ENCODE measurements at places on chromosomes 2 and 18.

DNA sequence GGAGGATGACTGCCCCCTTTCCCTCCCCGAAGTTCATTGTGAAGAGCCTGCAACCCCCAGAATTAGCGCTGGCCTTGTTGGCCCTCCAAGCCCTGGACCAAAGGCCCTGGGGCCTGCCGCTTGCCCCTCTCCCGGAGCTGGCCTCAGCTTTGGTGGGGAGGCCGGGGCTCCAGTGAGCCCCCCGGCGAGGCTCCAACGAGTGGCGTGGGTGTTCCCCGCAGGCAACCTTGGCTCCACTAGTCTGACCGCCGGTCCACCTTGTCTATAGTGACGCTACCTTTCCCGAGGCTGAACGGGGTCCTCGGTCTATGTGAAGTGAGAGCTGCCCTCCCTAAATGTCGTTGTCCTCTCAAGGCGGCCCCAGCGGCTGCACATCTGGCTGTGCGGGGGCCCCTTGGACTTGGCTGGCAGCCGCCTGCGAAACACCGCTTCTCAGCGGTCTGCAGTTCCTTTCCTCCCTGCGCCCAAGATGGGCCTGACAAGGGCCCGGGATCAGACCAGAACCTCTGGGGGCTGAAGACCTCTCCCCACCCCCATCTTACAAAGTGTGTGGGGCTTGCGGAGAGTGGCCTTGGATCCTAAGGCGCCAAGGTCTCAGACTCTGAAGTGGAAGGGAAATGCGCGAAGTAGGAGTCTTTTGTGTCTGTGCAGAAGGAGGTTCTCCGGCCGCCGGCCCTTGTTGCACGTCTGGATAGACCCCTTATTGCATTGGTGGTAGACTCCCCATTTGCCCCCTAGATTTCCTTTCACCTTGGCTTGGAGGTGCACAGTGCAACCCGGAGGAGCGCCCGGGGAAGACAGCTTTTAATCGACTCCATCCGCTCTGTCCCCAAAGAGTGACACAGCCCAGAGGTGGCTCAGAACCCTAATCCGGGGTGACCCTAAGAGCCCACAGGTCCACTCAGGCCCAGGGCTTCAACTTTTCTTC lies 3.9 kb upstream of the HOXD10 start:
- no peak for DNase-seq

GRCh38 chr2:57313678-57314077 lies 732.9 kb upstream of the VRK2 start:
- no peak for DNase-seq

- DNase-seq = peak; percentile 69
Observed at GRCh38 chr2:68714866-68715265, 19.7 kb upstream of the ARHGAP25 start.

GRCh38 chr2:181364492-181365170 lies 92.6 kb upstream of the ITGA4 start:
- DNase-seq = no peak

GRCh38 chr2:12083713-12084419 lies 337.4 kb downstream of the LPIN1 start:
- no peak for DNase-seq

DNA sequence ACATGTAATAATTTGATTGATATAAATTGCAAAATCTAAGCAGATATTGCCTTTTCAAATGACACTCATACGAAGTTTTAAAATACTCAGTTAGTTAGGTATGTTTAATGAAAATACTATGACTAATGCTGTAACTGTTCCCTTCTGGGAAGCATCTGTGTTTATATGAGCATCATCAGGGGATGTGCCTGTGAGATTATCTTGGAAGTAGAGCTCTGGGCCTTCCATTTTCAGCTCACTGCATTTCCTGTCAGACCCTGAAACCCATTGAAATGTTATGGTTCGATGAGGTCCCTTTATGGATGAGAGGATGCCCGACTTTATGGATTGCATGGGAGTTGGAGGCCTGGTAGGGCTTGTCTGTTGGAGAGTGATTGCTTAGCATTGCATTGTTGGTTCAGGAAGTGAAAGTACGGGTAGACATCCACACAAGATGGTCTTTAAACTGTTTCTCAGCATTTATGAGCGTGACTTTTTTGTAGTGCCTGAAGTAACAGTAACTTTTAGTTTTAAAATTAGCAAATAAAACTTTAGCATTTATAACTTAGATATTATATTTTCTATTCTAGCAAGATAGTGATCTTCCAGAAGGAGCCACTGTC lies 28.7 kb downstream of the ELP2 start:
- no peak for DNase-seq

DNA sequence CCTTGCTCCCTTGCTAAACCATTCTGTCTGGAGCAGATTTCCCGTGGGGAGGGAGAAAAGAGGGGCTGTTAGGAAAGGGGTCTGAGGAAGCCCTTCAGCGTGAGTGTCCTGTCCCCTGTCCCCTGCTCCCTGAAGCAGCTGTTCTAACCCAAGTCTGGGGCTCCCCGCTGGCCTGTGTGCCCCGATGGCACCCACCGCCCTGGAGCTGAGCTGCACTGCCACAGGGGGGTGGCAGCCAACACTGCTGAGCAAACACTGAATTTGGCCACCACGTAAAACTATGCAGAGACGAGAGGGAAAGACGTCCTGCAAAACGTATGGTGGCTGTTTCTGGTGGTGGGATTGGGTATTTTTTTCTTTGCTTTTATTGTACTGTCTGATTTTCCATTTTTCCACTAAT lies 17.9 kb downstream of the KCNG2 start:
- DNase-seq = no peak

GRCh38 chr2:183195397-183195796 lies 71.2 kb downstream of the NUP35 start:
- DNase-seq = no peak

DNA sequence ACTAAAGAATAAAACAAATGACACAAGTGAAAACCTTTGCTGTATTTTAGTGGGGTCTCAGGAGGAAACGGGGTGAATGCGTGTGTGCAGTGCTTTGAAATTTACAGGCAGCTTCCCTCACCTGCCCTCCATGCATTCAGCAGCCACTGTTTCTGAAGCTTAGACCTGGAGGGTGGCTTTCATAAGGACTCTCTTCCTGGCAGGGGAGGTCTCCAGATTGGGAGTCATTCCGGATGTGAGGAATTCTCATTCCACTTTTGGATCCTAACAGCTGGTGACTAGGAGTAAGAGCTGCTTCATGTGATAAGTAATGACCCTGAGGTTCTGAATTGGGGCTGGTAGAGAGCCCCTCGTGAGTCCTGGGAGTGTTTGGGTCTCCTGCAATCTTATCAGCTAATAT lies 192.5 kb downstream of the SH3BP4 start:
- DNase-seq = no peak

- DNase-seq = no peak
Observed at GRCh38 chr2:133821107-133821760, 253.0 kb upstream of the NCKAP5 start.

GRCh38 chr2:28802975-28803429 lies 7.6 kb upstream of the SPDYA start:
- no peak for DNase-seq

GRCh38 chr2:156087875-156088274 lies 244.6 kb downstream of the NR4A2 start:
- no peak for DNase-seq

- no peak for DNase-seq
Observed at GRCh38 chr2:234669621-234670020, 172.7 kb upstream of the ARL4C start.

DNA sequence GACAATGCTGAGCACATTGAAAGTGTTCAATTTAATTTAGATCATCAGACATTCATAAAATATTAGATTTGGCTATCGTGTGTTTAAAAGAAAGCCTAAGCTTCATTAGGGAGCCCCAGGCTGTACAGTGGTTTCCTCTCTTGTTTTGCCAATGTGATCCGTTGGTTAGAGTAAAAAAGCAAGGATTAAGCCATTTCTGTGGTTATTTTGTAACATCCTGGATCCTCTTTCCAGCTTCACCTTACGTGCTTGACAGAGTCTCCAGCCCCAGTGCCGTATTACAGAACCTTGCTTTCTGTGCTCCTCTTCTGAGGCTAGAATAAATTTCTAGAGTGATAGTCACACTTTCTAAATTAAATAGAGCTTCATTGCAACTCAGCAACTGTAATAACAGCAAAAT lies 289.3 kb upstream of the LINC00305 start:
- no peak for DNase-seq

- no peak for DNase-seq
Observed at GRCh38 chr2:240098349-240098748, 37.8 kb downstream of the COPS9 start.

- DNase-seq = no peak
Observed at GRCh38 chr2:111216811-111217652, 96.3 kb downstream of the BCL2L11 start.

GRCh38 chr2:53075760-53076159 lies 691.8 kb upstream of the CHAC2 start:
- no peak for DNase-seq

DNA sequence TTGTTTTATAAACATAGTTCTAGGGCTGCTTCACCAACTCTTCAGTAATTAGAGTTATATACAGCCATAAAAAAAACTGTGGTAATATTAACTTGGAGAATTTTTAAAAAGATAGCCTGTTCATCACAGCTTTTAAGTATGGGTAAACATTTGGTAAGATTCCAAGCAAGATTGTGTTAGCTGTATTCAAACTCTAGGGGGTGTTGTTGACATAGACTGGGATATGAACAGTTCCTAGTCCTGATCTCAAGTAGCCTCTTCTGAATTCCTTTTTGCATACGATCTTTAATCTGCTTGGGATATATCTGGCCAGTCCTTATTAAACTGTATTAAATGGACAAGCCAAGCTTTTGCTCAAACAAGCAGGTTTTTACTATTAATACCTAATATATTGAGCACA lies 13.4 kb downstream of the NOP58 start:
- DNase-seq = no peak

- DNase-seq = no peak
Observed at GRCh38 chr2:113898081-113898480, 8.2 kb downstream of the ACTR3 start.
